ENCODE measurements at places on chromosomes 6 and 20.

DNA sequence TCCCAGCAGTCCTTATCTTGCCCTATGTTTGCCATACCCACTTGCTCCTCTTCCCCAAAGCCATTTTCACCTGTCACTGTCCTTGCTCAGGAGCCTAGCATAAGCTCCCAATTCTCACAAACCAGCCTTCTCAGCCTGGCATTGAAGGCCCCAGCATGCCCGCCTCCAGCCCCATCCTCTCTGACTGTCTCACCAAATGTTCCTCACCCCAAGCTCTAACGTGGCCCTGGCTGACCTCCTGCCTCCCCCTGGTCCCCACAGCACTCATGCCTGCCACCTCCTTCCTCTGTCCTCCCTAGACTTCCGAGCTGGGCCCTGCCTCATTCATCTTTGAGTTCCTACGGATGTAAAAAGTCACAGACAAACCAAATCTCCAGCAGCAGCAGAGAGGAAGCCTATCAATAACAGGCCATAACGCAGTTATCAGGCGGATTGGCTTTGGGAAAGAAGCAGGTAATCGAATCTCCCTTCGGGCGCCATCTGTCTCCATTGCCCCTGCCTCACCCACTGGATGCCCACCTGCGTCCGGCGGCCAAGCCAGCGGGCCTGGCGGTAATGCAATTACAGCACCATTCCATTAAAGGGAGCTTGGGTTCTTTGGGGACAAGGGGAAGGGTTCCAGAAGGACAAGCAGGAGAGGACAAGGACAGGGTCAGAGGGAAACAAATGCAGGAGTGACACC is 104.4 kb downstream of the MRPL14 start:
- no peak for ATAC-seq

DNA sequence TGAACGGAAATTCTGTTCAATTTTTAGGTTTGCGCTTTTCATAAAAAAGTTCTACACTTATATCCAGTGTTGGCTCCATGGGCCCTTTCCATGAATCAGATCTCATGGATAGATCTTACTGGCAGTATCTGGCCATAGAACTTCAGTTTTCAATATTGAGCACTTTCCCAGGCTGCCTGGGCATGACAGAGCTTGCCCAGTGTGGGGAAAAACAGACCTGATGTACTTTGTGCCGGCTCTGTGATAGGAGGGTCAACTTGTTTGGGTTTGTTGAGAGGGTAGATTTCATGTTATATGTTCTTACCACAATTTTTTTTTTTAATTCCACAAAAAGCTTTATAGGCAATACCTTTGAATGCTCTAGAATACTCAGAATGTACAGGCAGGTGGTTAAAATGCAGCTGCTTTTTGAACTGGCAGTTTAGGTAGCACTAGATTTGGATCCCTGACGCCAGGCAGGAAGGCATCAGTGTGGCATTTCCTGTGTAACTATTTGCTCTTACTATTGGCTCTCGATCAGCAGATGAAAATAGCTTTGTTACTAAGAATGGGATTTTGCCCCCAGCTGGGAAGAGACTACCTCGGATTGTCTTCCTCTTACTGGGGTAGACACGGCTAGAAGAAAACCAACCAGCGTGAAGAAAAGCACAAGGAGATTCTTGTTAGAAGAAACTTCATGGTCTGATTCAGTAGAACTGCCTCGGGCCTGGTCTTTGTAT is 404.9 kb upstream of the SOX4 start:
- no peak for ATAC-seq

DNA sequence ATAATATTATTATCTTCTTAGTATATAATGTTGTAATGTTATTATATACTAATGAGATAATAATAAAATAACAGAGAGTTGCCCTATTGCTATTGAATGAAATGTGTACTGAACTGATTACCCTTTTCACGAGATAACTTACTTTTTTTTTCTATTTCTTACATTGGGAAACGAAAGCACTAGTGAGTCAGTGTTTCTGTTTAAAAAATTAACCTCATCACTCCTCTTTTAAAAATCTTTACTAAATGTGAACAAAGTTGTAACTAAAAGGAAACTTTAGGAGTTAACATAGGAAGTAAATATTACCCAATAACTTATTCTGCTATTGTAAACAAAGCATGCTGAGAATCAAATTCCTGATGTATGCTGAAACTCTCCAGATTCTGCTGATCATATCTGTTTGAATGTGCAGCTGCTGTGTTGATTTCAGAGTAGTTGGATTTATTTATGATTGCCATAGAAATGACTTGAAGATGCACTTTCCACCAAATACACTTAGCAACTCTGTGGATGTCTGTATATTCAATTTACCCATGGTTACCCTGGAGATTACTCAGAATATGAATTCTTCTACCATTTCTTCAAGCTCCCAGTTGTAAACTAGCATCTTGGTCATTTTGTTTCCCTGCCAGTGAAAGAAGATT is 523.4 kb downstream of the TENT5A start:
- ATAC-seq = peak; percentile 81

DNA sequence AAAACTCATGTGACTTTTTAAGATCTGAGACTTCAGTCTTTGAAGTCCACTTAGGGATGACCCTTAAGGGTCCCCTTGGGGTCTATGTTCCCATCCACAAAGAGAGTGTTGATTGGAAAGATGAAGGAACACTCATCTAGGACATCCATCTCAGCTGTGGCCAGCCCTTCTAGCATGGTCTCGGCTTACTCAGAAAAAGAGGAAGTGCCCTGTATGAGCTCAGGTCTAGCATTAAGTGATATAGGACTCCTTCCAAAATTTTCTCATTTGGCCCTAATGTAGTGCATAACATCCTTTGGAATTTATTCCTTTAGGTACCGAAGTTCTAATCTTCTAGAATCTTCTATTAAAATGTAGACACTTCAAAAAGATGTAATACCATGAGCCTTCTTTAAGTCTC is 77.4 kb downstream of the NDUFAF5 start:
- no peak for ATAC-seq

DNA sequence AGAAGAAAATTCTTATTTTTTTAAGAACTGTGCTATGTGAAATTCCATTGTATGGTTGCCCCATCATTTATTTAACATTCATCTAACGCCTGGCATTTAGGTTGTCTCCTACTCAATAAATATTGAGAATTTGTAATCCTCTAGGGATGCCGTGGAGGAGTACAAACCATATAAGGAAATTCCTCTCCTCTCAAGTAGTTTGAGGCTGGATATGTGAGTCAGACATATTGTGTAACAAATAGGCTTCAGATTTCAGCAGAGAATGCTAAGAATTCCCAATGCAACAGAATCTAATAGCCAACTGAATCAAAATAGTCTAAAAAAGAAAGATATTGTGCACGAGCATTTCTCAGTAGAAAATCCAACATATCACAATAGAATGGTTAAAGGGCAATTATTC is 174.7 kb downstream of the OTOR start:
- ATAC-seq = peak; percentile 92

- ATAC-seq = no peak
Observed at GRCh38 chr6:45965792-45966191, 49.9 kb downstream of the CLIC5 start.

DNA sequence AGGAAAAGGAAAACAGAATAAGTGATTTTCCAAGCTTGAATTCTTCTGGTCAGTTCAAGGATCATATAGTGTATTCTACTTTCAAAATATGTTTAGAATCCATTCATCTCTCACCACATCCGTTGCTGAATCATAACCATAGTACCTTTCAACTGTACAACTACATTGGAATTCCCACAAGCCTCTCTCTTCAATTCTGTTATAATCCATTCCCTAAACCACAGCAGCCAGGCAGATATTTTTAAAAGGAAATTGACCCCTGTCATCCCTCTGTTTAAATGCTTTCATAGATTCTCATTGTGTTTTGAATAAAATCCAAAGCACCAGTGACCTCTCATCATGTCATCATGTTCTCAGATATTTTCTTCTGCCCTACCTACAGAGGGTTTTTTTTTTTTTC is 412.7 kb downstream of the GRIK2 start:
- ATAC-seq = peak; percentile 89

DNA sequence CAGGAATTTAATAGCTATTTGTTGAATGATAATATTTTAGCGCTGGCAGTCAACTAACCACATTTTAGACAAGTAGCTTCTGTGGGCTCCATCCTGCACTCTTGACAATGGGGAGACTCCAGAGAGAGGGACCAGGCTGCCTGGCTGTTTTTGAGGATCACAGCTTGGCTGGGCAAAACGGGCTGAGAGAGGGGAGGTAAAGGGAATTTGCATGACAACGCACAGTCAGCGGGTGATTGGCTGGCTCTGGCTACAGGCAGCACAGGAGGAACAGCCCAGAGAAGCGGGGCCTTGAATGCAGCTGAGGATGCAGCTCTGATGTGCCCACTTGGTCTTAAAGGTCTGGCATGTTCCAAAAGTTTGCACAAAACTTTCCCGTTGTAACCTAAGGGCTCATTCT is 41.2 kb downstream of the LRFN2 start:
- no peak for ATAC-seq

- no peak for ATAC-seq
Observed at GRCh38 chr6:42104095-42104803, 38.2 kb downstream of the C6orf132 start.

- ATAC-seq = peak; percentile 14
Observed at GRCh38 chr20:44911264-44911921, 1.5 kb downstream of the PABPC1L start.

DNA sequence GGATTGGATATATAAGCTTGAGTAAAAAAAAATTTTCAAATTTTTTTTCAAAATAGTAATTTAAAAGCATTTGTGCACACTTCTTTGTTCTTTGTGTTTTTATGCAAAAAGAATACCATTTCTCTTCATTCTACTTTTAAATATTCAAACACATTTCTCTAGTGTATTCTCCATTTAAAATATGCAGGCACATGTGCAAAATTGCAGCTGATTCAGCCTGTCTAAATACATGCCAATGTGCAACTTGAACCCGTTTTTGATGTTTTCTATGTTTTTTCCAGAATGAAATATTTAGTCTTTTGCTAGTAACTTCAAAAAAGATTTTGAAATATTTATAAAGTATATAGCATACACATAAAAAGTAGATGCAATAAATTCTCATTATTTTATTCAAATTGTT is 411.8 kb downstream of the MMUT start:
- ATAC-seq = no peak

DNA sequence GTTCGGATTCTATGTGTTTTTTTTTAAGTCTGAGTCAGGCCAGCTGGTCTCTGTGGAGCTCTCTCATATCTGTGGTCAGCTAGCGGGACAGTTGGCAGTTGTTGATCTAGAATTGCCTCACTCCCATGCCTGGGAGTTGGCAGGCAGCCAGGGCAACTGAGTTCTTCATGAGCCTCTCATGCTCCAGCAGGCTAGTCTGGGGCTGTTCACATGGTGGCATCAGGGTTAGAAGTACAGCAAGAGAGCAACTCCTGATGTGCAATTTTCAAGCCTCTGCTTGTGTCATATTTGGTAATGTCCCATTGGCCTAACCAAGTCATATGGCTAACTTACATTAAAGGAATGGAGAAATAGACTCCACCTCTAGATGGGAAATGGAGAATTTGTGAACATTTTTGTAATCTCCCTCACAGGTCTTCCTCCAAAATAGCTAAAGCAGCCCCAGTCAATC is 6.7 kb upstream of the IFT52 start:
- peak; percentile 86 for ATAC-seq

DNA sequence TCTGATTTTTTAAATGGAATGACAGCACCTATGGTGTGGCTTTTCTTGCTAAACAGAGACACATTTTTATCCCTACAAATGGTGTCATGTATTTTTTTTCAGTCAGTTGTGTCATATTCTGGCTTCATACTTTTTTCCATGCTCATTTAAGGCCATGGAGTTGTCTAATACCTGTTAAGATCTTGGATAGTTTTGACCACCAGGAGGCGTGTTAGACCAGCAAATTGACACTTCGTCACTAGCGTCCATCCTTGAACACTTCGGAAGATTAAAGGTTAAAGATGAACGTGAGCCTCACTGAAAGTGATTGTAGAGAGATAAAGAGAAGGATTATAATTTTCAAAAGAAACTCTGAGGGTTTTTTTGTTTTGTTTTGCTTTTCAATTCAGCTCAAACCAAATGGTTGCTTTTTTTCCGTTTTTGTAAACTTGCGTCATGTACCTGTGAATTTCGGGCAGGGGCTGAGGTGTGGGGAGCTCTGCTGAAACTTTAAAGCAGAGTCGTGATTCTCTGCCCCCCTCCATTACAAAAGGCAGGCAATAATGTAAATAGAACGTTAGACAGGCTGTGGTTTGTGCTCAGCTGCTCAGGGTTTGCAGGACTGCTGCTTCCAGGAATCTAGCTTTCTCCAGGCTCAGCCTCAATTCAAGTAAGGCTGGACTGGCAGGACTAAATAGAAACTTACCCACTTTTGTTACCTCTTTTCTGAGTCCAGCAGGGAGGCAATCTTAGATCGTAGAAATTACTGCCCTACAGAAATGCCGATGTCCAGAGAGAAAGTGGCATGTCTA is 245.1 kb downstream of the FOXA2 start:
- ATAC-seq = peak; percentile 87

Measured in SK-N-SH treated with all-trans-retinoic acid at 6 μM for 48 hours (cell line).